ENCODE measurements at places on chromosomes 7 and 10.

GRCh38 chr10:64762861-64763260 lies 1241.7 kb downstream of the REEP3 start:
- no peak for DNase-seq

DNA sequence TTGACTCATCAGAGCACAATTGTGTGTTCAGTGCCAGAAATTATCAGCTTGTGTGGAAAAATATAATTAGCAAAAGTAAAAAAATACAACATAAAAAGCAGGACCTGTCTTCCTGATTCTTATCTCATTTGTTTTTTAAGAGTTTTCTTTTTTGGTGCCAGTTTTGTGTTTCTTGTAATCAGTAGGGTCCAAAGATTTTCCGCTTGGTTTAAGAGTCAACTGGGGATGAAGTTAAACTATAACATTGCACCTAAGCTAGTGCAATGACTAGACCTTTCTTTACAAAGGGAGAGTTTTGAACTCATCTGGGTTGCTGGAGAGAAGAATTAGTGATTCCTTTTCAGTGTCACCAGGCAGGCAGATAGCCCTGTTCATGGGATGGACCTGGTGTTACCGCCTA lies 113.4 kb downstream of the PLPP4 start:
- DNase-seq = no peak

DNA sequence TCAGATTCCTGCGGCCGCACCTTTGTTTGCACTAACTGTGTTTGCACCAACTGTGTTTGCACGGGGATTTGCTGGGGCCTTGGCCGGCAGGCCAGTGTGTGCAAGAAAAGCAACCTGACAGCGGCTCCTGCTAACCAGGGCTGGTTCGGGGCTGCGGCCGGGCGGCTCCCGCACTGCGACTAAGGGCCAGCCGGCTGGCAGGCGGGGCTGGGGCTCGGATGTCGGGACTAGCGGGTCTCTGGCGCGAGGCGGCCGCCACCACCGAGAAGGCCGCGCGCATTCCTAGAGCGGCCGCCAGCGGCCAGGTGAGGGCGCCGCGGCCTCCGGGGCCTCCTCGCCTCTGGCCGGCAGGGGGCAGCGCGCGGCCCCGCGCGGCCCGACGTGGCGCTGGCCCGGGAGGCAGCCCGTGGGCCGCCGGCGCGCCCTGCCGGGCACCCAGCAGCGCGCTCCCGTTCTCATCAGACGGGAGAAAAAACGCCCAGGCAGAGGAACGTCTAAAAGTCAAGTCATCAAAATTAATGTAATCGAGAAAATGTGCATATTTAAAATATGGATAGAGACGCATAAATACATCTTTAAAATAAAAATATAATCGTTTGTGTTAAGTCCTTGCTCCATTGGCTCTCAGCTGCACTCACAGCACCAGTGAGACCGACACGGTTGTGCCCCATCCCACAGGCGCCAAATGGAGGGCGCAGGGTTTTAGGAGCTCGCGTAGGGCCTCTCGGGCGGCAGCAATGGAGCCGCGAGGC lies 38.5 kb downstream of the ZNF777 start:
- peak; percentile 75 for DNase-seq

GRCh38 chr7:157718303-157719007 lies 381.7 kb downstream of the DNAJB6 start:
- DNase-seq = no peak

DNA sequence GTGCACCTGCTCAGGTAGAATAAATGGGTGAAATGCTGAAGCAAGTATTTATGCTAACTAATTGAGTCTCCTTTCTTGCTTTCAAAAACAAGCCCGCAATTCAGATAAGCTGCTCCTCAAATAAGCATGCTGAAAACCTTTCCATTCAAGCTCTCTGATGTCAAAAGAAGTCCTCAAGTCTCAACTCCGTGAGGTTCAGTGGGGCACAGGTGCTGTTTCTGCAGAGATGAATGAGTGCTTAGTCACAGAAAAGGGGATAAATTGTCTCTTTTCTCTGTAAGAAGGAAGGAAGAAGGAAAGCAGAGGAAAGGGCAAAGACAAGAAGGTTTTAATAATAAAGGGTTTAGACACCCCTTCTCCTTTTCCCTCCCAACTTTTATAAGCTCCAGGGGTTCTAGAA lies 229.8 kb upstream of the NPY start:
- no peak for DNase-seq

DNA sequence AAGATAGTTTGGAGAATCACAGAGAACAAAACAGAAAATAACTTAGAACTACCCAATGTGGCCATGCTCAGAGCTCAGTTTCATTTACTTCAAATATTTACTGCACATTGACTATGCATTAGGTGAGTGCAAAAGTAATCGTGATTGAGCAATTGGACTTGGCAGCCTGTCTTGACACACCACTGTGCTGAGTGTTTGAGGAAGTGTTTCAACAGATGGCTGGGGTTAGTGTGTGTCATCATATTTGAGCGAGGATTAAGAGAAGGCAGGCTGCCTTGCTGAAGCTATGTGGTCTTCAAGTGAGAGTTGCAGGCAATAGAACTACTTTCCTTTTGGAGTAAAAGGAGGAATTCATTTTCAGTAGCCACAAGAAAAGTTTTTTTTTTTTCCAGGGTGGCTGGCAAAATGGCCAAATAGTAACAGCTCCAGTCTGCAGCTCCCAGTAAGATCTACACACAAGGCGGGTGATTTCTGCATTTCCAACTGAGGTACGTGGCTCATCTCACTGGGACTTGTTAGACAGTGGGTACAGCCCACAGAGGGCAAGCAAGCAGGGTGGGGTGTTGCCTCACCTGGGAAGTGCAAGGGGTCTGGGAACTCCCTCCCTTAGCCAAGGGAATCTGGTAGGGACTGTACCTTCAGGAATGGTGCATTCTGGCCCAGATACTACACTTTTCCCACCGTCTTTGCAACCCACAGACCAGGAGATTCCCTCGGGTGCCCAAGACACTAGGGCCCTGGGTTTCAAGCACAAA lies 37.6 kb downstream of the AKR1C4 start:
- no peak for DNase-seq

DNA sequence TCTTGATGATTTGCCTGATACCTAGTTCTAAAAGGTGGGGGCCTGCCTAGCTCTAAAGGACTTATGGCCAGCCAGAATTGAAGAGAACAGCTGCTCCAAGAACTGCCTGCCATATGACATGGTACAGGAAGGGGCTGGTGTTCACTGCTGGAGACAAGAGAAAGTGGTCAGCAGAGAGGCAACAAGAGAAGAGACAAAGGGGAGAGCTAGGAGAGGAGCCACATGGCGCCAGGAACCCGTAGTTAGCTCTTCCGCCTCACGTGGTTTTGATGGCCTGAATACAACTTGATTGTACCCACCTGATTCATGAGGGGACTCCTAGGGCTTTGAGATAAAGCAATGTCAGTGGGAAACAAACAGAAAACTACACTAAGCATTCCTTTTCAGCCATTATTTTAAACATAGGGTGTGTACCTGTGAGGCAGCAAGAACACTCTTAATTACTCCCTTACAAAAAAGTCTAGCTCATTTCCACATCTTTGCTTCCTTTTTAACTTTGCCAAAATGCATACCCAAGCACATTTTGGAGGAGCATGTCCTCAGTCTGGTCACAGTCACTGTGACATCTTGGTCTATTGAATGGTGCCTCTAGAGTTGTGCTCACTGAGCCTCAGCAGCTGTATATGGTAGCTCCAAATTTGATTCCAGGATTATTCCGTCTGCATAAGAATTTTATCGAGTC lies 71.6 kb downstream of the CCDC71L start:
- no peak for DNase-seq

DNA sequence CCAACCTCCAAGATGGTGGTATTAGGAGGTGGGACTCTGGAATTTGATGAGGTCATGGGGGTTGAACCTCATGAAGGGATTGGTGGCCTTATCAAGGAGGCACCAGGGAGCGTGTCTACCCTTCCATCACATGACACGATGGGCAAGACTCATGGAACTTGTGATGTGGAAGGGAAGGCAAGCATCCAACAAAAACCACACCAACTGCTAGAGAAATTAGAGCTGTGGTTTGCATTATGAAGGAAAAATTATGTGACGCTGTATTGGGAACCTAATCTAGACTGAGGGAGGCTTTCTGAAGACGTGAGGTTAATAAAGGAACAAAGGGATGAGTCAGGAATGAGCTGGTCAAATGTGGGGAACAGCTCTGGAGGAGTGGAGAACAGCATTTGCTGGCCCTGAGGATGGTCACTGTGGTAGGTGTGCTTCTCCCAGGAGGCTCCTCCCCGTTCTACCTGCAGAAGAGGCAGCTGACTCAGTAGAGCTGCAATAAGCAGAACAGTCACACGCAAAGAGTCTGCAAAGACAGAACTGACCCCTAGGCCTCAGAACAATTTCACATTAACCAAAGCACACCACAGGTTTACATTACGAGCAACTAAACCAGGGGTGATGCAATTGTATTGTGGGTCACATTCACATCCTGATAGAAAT lies 236.6 kb upstream of the GRB10 start:
- DNase-seq = no peak

- no peak for DNase-seq
These were observed 22.9 kb downstream of the RBM33 start for GRCh38 chr7:155667241-155667829.

DNA sequence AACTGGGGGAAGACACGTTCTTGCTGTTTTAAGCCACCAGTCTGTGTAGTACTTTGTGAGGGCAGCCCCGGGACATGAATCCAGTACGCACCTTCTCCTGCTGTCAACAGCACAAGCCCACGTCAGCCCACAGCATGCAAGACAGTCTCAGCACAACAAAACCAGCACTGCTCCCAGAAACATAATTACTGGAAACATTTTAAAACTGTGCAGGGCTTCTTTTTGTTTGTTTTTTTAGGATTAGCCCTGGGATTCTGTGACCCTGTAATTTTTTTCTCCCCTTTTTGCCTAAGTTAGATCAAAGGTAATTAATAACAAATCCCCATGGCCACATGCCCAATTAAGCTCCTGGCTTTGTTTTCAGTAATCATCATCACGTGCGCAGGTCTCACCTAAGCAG lies 87.5 kb downstream of the VOPP1 start:
- no peak for DNase-seq

DNA sequence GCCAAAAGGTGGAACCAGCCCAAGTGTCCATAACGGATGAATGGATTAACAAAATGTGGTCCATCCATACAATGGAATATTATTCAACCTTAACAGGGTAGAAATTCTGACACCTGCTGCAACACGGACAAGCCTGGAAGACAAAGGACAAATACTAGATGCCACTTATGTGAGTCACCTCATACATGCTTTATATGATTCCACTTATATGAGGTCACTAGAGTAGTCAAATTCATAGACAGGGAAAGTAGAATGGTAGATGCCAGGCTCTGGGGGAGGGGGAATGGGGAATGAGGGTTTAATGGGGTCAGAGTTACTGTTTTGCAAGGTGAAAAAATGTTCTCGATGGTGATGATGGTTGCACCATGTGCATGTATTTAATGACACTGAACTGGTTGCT lies 34.0 kb upstream of the CYTH3 start:
- DNase-seq = no peak

- DNase-seq = no peak
These were observed 700.4 kb upstream of the KCND2 start for GRCh38 chr7:119572541-119572940.

DNA sequence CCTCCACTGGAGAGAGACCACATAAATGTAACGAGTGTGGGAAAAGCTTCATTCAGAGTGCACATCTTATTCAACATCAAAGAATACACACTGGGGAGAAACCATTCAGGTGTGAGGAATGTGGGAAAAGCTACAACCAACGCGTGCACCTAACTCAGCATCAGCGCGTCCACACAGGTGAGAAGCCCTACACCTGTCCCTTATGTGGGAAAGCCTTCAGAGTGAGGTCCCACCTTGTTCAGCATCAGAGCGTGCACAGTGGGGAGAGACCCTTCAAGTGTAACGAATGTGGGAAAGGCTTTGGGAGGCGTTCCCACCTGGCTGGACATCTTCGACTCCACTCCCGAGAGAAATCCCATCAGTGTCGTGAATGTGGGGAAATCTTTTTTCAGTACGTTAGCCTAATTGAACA lies 20.6 kb downstream of the FAM200A start:
- DNase-seq = no peak

- no peak for DNase-seq
These were observed 248.4 kb upstream of the KLF6 start for GRCh38 chr10:4033341-4033896.

DNA sequence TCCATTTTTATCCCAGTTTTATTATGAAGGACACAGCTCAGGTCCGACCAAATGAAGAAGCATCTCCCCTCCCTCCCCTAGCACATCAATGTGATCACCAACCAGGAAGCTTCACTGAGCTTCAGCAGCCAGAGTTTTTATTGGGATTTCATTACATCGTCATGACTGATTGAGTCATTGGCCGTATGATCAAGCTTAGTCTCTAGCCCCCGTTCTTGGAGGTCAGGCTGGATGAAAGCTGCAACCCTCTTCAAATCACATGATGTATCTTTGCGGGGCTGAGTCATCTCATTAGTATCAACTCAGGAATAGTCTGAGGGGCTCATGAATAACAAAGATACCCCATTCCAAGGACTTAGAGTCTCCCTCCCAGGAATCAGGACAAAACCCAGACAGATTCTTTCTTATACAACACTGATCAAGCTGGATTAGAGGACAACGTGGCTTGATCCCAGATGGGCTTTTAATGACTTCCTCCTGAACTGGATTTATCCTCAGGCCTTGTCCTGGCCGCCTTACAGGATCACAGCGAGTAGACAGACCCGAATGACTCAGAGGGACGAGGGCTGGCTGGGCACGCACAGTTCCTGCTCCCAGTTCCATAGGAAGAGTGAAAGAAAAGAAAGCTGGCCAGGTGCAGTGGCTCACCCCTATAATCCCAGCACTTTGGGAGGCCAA lies 14.5 kb downstream of the LIMK1 start:
- DNase-seq = no peak

- no peak for DNase-seq
These were observed 461.5 kb upstream of the COBL start for GRCh38 chr7:51778121-51778520.

DNA sequence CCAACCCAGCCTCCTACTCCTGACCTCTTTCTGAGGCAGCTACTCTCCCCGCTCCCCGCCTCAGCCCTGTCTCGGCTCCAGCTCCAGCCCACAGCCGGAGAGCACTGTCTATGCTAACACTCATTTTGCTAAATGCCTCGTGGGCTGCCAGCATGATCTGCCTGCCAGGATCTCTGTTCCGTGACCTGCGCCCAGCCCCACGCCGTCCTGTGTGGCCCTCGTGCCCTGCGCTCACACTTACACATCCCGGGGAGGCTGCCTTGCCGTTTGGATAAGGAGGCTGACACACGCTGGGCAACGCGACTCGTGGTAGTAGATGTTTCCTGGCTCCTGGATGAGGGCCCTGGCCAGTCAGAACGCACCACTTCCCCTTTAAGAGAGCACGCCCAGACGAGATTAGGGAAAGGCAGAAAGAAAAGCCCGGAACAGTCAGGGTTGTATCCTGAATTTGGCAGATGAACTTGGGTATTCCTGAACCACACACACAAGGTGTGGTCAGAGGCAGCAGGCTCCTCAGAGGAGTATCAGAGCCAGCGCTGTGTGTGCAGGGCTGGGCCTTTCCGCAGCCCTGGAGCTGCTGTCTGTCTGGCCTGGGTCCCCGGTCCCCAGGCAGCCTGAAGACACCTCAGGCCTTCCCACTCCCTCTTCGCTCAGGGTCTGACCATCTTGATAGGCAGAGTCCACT lies 97.7 kb upstream of the EFCAB10 start:
- DNase-seq = no peak

All from naive thymus-derived CD4-positive, alpha-beta T cell (primary cell).